PC-9 (cell line): ENCODE measurements at places on chromosomes 1 and 21.
A peak's percentile ranks its signal among the peaks of the same experiment; 100 is the strongest.

GRCh38 chr1:55255901-55256300 is 40.7 kb upstream of the USP24 start:
- no peak for DNase-seq

DNA sequence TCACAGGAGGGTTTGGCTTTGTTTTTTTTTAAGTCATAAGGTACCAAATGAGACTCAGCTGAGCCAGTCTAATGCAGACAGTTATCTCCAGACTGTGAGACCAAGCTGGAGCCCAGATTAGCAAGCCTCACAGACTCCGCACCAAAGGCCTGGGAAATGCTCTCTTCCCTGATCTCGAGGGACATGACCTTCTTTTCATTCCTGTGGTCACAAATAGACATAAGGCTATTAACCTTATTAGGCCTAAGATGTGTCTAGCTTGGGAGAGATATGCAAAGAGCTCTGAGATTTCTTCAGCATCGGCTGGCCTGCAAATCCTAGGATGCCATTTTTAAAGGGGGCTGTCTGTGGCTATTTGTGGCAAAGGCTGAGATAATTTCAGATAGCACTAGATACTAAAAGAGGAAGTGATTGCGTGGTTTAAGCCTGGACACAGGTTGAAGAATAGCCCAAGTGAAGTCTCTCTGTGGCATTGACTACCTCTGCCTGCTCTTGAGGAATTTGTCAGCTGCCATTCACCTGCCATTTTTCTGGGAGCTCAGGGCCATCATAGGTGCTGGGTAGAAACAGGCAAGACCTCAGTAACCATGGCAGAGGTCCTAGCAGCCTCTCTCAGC is 301.3 kb downstream of the SIPA1L2 start:
- no peak for DNase-seq

DNA sequence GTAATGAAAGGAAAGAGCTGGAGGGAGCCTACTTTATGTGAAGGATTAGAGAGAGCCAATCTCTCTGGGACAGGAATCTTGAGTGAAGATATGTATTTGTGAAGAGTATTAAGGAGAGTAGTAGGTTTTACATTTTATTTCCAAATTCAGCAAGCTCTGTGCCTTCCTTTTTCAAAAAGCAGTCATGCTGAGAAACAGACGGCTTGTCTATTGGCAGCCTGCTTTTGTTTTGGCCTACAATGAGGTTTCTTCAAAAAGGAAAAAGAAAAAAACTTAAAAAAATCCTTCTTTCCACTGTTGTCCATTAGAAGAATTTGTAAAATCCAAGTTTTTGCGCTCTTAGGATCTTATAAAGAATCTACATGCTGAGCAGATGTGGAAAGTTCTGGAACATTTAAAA is 103.6 kb upstream of the PTGFR start:
- no peak for DNase-seq

GRCh38 chr1:119655154-119655553 is 7.1 kb upstream of the ZNF697 start:
- no peak for DNase-seq

- no peak for DNase-seq
Observed at GRCh38 chr1:99571092-99571734, 74.7 kb upstream of the PALMD start.

- DNase-seq, result no peak
Observed at GRCh38 chr1:158179301-158180041, 1.2 kb upstream of the CD1D start.

GRCh38 chr1:30320581-30320890 is 402.8 kb downstream of the MATN1 start:
- no peak for DNase-seq

DNA sequence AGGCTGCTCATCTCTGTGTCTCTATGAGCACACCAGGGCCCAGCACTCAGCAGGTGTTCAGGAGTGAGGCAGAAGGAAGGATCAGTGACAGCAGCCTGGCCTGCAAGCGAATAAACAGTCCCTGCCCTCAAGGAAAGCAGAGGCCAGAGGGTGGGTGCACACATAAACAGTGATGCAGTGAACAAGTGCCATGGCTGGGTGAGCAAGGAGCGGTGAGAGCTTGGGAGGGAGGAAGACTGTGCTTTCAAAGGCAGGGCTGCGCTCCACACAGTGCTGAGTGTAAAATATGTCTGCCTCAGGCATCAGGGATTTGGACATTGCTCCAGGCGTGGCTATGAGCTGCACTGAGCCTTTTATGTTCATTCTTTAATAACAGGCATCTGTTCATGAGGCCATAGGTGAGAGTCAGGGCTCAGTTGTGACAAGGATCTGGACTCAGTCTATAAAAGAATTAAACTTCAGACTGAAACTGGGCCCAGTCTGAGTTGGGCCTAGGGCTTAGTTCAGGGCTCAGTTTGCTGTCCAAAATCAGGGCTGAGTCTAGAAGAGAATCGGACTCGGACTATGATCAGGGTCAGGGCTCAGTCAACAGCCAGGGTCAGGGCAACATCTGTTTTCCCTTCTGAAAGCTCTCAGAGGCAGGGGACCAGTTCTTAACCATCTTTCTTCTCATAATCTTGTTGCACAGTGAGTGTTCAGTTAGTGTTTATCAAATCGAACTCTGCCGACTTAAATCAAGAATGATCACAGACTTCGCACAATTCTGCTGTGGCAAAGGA is 213.7 kb downstream of the FOXD2 start:
- no peak for DNase-seq

DNA sequence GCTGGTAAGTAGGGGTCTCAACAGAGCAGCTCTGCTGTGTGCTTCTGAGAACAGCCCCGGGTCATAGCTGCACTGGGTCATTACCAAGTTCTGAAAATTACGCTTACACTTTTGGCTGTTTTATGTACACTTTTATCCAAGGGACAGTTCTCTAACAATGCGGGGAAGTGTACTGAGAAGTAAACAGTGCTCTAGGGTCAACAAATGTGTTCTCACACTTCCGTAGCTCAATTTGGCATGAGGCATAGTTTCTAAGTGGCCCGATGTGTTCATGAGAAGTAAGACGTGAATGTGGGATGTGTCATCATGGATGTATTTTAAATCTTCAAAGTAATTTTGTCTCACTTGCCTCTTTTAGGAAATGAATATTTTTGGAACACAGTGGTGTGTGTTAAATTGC is 10.9 kb upstream of the VAMP3 start:
- no peak for DNase-seq

DNA sequence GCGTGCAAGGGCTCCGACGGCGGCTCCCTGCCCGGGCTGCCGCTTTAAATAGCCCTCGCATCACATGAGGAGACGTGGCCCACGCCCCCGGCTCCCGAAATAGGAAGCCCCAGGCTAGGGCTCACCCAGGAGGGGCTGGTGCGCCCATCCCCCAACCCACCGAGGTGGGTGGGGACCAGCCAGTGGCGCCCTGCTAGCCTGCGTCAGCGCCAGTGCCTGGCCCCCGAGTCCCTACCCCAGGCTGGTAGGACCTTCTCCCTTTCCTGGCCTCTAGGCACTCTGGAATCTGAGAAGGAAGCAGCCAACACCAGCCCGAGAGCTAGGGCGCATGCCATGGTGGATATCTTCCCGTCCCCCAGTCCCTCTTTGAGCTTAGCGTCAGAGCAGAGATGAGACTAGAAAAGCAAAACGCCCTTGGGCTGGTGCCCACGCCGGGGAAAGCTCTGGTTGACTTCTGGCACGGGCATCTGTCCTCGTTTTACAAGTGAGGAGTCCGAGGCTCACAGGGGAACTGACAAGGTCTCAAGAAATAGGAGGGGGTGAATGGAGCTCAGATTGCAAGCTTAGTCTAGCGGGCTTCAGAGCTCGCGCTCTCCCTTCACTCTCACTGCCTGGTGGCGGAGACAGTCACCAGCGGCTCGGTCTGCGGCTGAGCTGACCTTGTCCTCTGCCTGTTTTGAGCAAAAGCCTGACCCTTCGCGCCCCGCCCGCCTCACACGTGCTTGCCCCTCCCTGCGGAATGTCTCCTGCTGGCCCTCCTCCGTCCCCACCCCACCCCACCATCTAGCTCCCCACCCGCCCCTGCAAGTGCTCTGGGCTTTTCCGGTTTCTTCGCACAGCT is at the start of gene FABP3:
Gene FABP3, minus strand, starts transcription at position 21 of the 841 bp plus-strand sequence. CDS start 62 bp downstream, outside the sequence.
- no peak for DNase-seq

DNA sequence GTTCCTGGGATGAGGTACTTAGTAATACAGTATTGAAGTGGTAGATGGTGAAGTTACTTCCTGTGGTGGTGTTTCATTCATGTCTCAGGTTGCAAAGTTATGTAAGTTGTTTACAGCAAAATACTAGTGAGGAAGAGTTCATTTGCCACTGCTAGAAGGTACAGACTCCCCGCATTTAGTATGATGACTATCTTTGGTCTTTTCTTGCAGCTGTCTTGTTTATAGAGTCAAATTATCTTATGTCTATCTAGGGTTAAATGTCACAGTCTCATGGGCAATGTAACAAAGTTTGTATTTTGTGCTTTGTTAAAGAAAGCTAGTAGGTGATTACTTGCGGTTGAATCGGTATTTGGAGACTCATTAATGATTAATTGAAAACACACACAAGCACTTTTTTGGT is 50.2 kb downstream of the LRRC8D start:
- no peak for DNase-seq

- DNase-seq, result peak; percentile 72
Observed at GRCh38 chr1:1157914-1158710, 15.6 kb upstream of the TTLL10 start.

DNA sequence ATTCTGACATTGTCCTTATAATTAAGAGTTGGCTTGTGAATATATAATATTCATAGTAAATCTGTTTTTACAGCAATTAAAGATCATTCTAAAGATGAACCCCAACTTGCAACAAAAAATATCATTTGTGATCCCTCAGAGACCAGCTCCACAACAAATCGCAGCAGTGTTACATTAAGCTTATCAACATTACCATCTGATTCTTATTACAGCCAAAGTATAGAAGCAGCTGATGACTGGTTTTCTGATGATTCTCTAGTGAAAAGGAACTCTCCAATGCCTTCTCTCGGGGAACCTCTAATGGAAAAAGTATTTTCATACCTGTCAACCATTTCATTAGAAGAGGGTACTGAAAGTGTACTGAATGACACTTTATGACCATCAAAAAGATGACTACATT is 45.4 kb downstream of the C1orf185 start:
- DNase-seq, result no peak

DNA sequence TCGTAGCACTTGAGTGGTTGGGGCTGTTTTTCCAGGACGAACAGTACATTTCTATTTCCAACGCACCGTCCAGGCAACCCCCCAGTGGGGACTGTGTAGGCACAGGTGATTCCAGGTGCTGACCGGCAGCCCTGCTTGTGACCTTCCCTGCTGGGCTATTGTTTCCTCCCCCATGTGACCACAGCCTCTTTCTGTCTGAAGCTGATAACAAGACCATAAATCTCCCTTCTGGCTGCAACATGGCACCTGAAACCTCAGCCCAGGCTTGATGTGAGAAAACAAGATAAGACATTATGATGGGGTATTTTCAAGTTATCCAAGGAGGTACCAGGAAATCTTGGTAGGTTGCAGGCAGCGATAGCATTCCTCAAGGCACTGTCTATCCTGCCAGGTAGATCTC is 48.2 kb downstream of the HLX start:
- DNase-seq, result no peak

GRCh38 chr1:7010534-7011200 is 225.4 kb downstream of the CAMTA1 start:
- no peak for DNase-seq

DNA sequence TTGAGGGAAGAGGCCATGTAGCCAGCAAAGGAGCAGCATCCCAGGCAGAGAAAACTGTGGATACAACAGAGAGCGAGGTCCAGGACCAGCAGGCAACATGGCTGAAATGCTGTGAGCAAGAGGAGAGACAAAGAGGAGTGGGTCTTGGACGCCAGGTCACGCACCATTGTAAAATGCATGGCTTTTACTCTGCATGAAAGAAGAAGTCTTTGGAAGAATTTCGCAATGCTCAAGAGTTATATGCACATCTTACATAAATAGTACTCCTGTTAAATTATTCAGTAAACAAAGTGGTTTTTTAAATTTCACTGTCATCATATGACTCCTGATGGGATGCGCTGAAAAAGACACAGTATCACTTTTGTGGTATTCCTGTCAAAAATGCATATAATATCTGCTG is 3.5 kb downstream of the CD244 start:
- no peak for DNase-seq

DNA sequence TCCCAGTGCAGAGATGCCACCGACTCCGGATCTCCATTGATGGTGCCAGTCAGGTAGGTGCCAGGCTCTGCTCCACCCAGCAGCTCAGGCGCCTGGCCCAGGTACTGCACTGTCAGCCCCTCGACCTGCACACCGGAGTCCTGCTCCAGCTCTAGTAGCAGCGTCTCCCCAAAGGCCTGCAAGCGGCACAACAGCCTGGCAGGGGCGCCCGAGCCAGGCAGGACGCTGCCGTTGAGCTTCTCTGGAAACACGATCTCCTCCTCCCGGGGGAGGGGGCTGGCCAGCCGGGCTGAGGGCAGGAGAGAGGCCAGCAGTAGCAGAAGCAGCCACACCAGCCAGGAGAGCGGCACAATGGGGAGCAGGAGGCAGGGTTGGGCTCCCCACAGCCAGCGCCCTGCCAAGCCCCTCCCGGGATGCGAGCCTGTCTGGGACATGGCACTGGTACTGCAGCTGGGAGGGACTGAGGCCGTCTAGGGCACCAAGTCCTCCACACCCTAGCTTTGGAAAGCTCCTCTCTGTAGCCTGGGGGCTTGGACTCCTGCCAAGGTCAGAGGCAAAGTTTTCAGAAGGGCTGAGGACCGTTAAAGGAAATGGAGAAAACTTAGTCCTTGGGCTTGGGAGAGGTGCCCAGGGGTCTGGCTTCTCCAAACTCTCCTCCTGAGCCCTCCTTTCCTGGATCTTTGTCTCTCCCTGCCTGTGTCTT is 509 bp downstream of the ADAMTS4 start:
- DNase-seq, result peak; percentile 76

GRCh38 chr1:18978706-18979105 is 22.2 kb upstream of the IFFO2 start:
- DNase-seq, result no peak

- no peak for DNase-seq
Observed at GRCh38 chr1:41381692-41382479, 20.7 kb downstream of the FOXO6 start.

DNA sequence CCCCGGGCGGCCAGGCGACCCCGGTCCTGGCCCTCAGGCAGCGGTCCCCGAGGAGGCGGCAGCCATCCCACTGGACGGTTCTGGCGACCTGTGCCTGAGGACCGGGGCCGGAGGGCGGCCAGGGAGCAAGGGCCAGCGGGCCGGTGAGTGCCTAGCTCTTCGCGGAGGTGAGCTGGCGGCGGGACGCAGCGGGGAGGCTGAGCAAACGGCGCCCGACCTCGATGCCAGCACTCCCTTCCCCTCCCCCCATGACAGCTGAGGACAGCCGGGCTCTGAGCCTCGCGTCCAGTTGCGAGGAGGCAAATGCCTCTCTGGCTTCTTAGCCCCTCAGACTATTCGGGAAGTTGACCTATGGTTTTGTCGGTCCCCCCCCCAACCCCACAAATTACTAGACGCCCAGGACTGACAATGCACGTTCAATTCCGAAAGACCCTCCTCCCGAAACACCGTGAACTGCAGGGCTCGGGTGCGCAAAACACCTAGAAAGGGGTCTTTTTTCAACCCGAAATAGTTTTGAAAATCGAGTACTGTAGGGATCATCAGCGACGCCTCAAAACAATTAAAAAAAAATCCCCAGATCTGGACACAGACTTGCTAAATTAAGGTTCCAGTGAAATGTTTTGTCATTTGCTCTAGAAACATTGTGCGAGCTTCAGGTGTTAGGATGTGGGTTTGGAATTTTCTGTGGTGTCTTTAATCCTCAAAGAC is 8.3 kb downstream of the CDKN2C start:
- peak; percentile 56 for DNase-seq

GRCh38 chr1:90502194-90502593 is 214.9 kb downstream of the BARHL2 start:
- DNase-seq, result no peak
